ENCODE measurements at places on chromosomes 1 and 21.

DNA sequence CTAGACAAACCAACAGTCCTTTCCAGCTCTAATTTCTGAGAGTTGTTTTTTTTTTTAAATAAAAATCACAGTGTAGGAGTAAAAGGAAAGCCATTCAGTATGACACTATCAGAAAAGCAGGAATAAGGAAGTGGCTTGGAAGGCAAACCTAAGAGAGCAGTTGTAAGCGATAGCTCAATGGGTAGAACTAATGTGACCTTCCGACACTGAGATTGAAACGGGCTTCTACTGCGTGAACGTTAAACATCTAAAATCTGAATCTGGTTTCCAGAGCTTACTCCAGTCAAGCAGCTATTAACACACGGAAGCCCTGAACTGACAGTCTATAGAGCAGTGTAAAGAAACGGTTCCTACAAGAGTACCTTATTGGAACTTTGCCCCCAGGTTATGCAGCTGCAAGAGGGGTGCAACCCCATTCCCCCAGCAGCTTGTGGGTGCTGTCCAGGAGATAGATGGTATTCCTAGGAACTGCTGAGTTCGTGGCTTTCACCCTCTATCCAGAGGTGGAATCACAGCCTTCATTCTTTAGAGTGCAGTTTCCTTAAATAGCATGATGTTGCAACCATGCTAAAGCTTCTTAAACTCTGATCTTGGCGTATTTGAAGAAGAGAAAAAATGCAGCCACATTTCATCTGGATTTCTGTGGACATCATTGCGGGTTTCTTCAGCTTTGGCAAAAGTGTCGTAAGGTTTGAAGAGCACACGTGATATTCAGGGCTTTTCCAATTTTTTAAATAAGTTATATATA, 3.3 kb upstream of the IRF2BP2 start:
- no peak for DNase-seq

GRCh38 chr1:9289090-9289534, 3.6 kb upstream of the SPSB1 start:
- DNase-seq = no peak

DNA sequence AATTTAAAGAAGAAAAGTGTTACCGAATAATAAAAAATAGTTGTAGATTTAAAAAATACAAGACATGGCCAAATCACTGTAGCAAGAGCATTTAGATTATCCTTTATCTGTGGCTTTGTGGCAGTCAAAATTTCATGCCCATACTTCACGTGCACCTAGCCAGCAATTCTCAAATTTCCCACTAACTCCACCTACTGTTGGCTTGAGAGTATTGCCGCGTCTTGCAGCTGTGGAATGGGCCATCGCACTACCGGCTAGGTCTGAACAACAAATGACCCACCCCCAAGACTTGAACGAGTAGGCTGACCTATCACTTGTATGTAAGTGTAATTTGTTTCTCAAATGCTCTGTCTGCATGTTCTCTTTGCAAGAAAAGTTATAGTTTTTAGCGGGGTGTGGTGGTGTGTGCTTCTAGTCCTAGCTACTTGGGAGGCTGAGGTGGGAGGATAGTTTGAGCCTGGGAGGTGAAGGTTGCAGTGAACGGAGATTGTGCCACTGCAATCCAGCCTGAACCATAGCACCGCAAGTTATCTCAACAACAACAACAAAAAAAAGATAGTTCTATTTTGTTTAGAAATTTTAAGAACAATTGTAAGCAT, 4.1 kb downstream of the KRTAP13-4 start:
- DNase-seq = no peak

DNA sequence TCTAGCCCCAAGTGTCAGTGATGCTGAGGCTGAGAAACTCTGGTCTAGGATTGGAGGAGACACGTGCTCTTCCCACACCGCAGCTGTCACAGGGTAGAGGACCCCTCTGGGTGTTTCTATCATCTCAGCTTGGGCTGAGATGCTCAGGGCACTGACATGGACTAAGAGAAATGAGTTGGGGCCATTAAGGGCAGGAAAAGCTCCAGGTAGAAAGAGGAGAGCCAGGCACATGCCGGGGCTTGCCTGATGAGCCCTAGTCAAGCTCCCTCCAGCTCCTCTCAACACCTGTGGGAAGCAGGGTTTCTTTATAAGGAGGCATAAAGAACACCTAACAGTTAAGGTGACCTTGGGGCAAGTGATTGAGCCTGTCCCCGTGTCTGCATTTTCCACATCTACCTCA, 17.3 kb downstream of the ABCA4 start:
- no peak for DNase-seq

- no peak for DNase-seq
Observed at GRCh38 chr1:198534548-198535418, 5.7 kb downstream of the ATP6V1G3 start.

GRCh38 chr1:26828411-26828991, 2.0 kb downstream of the ZDHHC18 start:
- peak; percentile 12 for DNase-seq

DNA sequence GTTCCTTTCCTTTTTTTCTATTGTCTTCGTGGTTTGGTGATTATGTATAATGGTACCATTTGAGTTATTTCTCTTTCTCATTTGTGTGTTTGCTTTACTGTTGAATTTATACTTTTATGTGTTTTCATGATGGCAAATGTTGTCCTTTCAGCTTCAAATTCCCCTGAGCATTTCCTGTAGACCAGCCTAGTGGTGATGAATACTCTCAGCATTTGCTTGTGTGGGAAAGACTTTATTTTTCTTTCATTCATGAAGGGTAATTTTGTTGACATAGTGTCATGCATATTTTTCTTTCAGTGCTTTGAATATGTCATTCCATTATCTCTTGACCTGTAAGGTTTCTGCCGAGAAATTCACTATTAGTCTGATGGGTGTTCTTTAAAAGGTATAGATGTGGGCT, 166.6 kb upstream of the GORAB start:
- no peak for DNase-seq

- DNase-seq = no peak
Observed at GRCh38 chr1:54053745-54054437, 483 bp downstream of the TCEANC2 start.

GRCh38 chr1:32962248-32962896, 2.2 kb downstream of the RNF19B start:
- no peak for DNase-seq

DNA sequence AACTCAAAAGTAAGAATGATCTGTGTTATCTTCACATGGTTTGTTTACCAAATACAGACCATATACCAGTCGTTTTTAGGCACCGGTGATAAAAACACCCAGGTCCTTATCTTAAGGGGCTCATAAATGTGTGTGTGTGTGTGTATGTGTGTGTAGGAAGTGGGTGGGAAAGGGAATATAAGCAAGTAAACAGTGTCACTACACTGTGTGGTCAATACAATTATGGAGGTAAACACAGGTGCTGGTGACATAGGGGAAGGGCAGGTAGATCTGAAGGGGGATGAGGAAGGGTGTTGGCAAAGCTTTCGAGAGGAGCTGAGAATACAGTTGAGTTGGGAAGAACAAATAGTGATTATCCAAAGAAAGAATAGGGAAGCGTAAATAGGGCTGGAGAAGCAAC, 19.1 kb upstream of the MRPS6 start:
- no peak for DNase-seq

GRCh38 chr1:84496498-84496897, 9.7 kb upstream of the SPATA1 start:
- DNase-seq = no peak

DNA sequence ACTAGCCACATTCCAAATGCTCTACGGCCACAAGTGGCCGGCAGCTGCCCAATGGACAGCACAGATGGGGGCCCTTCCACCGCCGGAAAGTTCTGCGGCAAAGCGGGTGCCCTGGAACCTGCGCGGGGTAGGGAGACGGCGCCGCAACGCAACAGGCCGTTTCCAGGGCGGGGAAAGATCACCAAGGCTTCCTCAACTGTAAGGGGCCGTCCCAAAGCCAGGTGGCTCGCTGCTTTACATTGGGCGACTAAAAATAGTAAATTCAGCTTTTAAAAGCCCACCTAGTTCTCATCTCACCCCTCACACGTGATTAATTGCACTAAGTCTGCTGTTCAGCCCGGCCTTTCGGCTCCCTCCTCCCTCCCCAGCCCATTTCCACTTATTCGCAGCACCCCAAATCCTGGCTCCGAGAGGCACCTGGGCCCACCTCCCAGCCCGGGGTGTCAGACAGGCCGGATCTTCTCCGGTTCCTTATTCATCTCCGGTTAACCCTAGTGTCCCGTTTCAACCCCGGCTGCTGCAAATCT, 643 bp downstream of the CFAP298 start:
- peak; percentile 2 for DNase-seq

- no peak for DNase-seq
Observed at GRCh38 chr1:3399732-3400131, 54.7 kb upstream of the ARHGEF16 start.

- DNase-seq = no peak
Observed at GRCh38 chr1:101145449-101145820, 91.4 kb upstream of the S1PR1 start.

GRCh38 chr1:20792196-20792595, 5.1 kb upstream of the HP1BP3 start:
- DNase-seq = no peak

DNA sequence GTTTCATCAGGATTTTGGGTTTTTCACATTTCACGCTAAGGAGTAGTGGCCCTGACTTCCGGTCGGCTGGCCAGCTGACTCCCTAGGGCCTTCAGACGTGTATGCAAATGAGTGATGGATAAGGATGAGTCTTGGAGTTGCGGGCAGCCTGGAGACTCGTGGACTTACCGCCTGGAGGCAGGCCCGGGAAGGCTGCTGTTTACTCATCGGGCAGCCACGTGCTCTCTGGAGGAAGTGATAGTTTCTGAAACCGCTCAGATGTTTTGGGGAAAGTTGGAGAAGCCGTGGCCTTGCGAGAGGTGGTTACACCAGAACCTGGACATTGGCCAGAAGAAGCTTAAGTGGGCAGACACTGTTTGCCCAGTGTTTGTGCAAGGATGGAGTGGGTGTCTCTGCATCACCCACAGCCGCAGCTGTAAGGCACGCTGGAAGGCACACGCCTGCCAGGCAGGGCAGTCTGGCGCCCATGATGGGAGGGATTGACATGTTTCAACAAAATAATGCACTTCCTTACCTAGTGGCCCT, 23.1 kb upstream of the TNFRSF1B start:
- no peak for DNase-seq

- no peak for DNase-seq
Observed at GRCh38 chr1:191074881-191075280, 597.2 kb upstream of the BRINP3 start.

- no peak for DNase-seq
Observed at GRCh38 chr1:227306689-227307088, 11.6 kb downstream of the CDC42BPA start.

- DNase-seq = no peak
Observed at GRCh38 chr21:45004481-45005247, 64.8 kb downstream of the SLX9 start.

DNA sequence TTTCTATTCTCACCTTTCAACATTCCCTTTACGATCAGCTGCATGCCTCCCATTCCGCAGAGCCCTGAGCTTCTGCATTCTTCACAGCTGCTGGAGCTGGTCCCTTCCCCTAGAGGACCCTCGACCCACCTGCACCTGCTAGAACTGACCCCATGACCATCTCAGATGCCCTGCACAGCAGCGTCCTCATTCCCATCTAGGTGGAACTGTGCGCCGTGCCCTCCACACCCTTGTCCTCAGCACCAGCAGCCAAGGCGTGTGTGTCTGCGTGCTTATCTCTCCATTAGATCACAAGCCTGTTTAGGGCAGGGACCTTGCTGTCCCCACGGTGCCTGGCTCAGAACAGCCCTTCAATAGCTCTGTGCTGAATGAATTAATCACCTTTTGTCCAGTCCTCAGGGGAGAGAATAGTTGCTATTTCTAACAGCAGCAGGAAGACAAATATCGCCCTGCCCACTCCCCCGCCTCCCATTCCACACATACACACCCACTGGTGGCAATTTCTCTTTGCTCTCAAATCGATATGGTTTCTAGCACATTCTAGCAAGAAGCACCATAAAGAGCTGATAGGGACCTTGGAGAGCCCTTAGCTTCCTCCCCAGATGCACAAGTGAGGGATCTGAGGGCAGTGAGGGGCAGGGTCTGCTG, 61.7 kb downstream of the KCNN3 start:
- DNase-seq = no peak

DNA sequence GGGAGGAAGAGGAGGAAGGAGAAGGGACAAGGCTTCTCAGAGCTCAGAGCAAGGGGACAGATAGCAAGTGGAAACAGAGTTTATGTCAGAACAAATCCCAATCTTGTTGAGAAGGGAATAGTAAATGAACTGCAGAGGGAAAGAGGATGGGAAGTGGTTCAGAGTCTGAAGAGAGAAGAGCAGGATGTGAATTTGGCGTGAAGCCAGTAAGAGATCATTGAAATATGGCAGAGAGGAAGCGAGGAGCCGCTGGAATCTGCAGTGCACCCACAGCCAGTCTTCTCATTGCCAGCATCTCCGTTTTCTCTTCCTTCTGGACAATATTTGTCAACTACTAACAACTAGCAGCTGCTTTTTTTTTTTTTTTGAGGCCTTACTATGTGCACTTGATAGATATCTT, 19.1 kb downstream of the OLFML3 start:
- DNase-seq = no peak

GRCh38 chr1:1832166-1832565, 53.9 kb upstream of the NADK start:
- DNase-seq = no peak

GRCh38 chr1:76587212-76587611, 280.1 kb upstream of the ST6GALNAC5 start:
- DNase-seq = no peak

DNA sequence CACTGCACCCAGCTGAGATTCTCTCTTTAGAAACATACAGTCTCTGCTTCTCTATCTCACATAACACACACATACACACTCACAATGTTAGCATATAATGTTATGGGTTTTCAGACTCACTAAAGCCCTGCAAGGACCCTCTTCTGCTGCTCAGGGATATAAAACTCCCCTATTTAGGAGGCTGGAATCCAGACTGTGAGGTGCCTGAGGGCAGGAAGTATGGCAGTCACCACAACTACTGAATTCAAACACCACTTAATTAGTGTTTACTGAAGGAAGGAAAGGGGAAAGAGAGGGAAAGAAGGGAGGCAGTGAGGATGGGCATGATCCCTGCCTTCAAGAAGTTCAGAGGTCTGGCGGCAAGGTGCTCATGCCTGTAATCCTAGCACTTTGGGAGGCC, 7.8 kb upstream of the CDK18 start:
- DNase-seq = no peak

DNA sequence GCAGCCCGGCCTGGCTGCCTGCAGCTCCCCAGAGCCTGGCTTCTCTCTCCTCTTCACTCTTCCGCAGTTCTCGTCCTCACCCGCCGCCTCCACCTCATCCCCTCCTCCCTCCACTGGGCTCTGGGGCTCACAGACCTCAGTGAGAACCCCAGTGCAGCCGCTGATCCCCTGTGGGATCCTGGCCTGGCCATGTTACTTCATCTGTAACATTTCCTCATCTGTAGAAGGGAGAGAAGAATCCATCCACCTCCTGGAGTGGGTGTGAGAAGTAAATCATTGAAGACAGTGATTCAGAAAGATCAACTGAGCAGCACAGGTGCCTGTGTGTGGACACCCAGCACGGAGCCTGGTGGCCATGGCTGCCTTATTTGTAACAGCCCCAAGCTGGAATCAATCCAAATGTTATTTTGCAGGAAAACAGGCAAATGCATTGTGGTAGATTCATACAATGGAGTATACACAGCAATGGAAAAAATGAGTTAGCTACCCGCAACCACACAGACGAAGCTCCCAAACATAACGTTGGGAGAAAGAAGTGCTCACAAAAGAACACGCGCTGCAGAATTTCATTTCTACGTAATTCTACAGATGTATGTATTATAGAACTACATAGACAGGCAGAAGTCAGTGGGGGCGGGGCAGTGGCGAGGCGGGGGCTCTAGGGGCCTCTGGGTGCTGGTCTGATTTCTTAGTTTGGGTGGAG, 8.7 kb downstream of the LAPTM5 start:
- DNase-seq = peak; percentile 39

Data from substantia nigra (tissue), 51 donors.